ENCODE measurements at places on chromosomes 4 and X. TPM values are rescaled to one million over a fixed set of nuclear protein-coding genes. Genes with fewer than 3 reads are reported as not detected.

DMRTC1 gene
- total RNA-seq: not detected

RAB41 gene
- total RNA-seq: not detected

ZNF182 gene
- 2.2 TPM for total RNA-seq

H2BW1 gene
- not detected for total RNA-seq

ODAPH gene
- total RNA-seq: not detected

SMARCA1 gene
- total RNA-seq: 22.7 TPM

CT45A5 gene
- not detected for total RNA-seq

SLC34A2 gene
- total RNA-seq: 2.6 TPM

PITX2 gene
- total RNA-seq: not detected

RBM46 gene
- 0.15 TPM for total RNA-seq

IL13RA2 gene
- total RNA-seq: 0.88 TPM

GPR34 gene
- total RNA-seq: 1.2 TPM

PHEX gene
- not detected for total RNA-seq

NOCT gene
- total RNA-seq: 5.1 TPM

TLR10 gene
- total RNA-seq: 0.08 TPM

DGAT2L6 gene
- not detected for total RNA-seq

CYTL1 gene
- total RNA-seq: not detected

RLIM gene
- 8.6 TPM for total RNA-seq

IQCM gene
- not detected for total RNA-seq

DUX4 gene
- not detected for total RNA-seq

DUSP21 gene
- total RNA-seq: not detected

BBS12 gene
- total RNA-seq: 0.55 TPM

RHOXF1 gene
- not detected for total RNA-seq

NUDT10 gene
- 0.20 TPM for total RNA-seq

GUCY1A1 gene
- 4.9 TPM for total RNA-seq

POU3F4 gene
- total RNA-seq: not detected

GPR173 gene
- total RNA-seq: 0.23 TPM

DKK2 gene
- total RNA-seq: not detected

GPAT3 gene
- 9.0 TPM for total RNA-seq

DCHS2 gene
- total RNA-seq: 0.08 TPM

RAB40A gene
- 0.25 TPM for total RNA-seq

PNMA5 gene
- not detected for total RNA-seq

SSX4B gene
- total RNA-seq: not detected

MND1 gene
- total RNA-seq: not detected

CLCN5 gene
- total RNA-seq: 24.8 TPM

YY2 gene
- total RNA-seq: 0.53 TPM

LINC00632 gene
- total RNA-seq: 2.3 TPM

KIT gene
- total RNA-seq: 0.23 TPM

LNX1 gene
- 7.0 TPM for total RNA-seq

FGFR3 gene
- 48.5 TPM for total RNA-seq

PLAC8 gene
- 6.8 TPM for total RNA-seq

GPR119 gene
- total RNA-seq: not detected

MAGEE1 gene
- total RNA-seq: 0.18 TPM

DDIT4L gene
- 0.33 TPM for total RNA-seq

CHRDL1 gene
- 0.28 TPM for total RNA-seq

MID1 gene
- 2.4 TPM for total RNA-seq

PDCL2 gene
- total RNA-seq: not detected

SOWAHB gene
- 22.1 TPM for total RNA-seq

BANK1 gene
- 0.10 TPM for total RNA-seq

BEX5 gene
- total RNA-seq: not detected

ABCG2 gene
- 7.2 TPM for total RNA-seq

CDS1 gene
- 0.65 TPM for total RNA-seq

TNIP3 gene
- not detected for total RNA-seq

PARM1 gene
- 0.40 TPM for total RNA-seq
